AG08395 (cell line): ENCODE measurements at places on chromosomes 7 and 10.

- DNase-seq: peak; percentile 67
Observed at GRCh38 chr7:1646957-1647891, 22.9 kb upstream of the ELFN1 start.

DNA sequence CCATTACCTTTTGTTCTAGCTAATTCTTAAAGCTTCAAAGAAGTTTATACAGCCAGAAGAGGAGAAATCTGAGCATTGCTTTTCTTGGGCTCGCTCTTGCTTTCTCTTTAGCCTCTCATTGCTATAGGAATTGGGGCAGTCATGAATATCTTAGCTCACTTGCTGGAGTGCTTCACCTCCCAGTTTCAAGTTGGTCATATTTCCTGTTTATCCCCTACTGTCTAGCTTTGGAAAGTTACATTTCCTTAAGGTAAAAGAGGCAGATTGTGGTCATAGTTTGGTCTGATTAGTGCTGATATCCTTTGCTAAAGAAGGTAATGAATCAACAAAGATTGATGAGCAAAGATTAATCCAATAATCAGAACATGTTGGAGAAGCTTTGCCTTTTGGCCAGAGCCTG is 77.7 kb upstream of the GLI3 start:
- no peak for DNase-seq

DNA sequence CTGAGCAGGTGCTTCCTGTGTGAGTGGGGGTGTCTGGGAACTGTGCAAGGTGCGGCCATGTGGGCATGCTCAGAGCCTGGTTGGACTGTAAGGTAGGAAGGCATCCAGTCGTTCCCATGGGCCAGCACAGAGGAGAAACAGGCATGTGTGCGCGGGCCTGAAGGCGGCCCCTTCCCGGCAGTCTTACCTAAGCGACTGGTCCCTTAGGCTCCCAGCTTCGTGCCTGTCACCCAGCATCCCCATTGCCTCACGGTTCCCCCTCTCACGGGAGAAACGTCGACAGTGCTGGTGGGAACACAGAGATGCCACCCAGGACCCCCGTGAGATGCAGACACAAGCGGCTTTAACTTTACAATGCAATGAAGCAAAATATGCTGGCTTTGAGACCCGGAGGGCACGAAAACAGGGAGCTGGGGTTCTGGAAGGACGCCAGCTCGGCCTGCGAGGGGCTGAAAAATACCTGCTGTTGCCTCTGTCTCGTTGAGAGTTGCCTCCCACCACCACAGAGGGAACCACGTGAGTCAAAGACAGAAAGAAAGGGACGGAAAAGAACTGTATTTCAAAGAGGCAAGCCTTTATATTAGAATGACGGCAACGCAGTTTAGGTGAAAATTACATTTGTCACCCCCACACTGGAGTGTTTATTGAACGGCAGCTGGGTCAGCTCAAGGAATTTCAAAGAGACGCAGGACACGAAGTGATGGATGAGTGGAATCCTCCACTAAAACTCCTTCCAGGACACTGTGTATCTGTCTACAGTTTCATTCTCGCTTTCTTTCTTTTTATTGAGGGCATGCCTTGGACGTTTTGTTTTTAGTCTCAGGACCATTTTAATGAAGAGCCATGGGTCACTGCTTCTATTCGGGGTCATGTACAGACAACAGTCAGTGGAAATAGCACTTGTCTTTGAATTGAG is 128.4 kb downstream of the DNAJB6 start:
- DNase-seq: no peak

- DNase-seq: no peak
Observed at GRCh38 chr10:70914316-70914864, 26.0 kb upstream of the PCBD1 start.

GRCh38 chr10:70267161-70267933 is 16.5 kb downstream of the NPFFR1 start:
- peak; percentile 98 for DNase-seq

DNA sequence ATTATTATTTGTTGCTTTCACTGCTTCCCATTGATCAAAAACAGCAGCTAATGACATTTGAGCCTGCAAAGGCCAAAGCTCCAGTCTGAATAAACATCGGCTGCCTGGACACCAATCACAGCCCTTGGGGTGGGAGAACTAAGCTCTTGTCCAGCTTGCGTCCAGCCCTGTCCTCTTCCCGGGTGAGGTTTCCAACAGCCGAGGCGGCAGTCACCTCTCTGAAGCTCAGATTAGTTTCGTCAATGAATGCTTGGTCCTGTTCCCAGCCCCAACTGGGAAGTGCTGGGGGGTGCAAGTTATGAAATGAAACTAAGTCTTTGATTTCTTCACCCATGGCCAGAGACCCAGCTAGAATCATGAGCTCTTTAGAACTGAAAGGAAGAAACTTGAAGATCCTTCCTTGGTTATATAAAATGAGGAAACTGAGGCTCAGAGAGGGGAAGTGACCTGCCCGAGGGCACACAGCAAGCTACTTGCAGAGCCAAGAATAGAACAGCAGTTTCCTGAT is 114.0 kb upstream of the TCF7L2 start:
- peak; percentile 4 for DNase-seq

GRCh38 chr10:36148207-36148606 is 506.1 kb upstream of the FZD8 start:
- DNase-seq: no peak

- DNase-seq: no peak
Observed at GRCh38 chr7:1733908-1734730, 64.0 kb downstream of the ELFN1 start.

DNA sequence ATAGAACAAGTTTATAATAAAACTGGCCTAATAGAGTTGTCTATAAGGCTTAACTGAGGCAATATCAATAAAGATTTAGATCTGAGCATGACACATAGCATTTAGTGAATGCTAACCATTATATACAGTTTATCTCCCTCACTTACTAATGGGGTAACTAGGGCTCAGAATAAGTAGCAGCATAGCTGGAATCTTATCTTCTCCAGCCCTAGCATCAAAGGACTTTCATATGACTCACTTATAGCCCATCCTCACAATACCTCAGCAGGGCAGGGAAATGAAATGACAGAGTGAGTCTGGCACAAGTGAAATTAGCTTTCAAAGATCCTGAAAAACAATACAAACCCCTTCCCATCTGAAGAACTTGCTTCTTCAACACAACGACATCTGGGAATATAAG is 362.9 kb downstream of the KIF20B start:
- DNase-seq: no peak

DNA sequence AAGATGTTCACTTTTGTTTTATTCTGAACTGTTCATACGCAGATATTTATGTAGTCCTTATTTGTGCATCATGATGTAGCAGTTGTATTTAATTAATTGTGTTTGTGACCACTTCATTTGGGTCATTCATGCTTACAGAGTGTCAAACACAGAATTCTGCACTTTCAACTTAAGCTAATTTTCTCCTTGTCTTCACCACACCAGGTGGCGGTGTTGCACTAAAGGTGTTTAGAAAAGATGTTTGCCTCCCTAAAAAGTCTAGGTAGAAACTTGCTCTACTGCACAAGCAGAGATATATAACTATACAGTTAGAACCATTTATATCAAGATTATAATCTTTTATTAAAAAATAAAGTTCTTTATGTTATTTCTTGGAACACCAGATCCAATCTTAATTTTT is 1.3 kb upstream of the TAS2R38 start:
- no peak for DNase-seq

- no peak for DNase-seq
Observed at GRCh38 chr7:105773030-105773460, 103.4 kb downstream of the ATXN7L1 start.

GRCh38 chr7:81236560-81236959 is 317.7 kb upstream of the SEMA3C start:
- DNase-seq: no peak

DNA sequence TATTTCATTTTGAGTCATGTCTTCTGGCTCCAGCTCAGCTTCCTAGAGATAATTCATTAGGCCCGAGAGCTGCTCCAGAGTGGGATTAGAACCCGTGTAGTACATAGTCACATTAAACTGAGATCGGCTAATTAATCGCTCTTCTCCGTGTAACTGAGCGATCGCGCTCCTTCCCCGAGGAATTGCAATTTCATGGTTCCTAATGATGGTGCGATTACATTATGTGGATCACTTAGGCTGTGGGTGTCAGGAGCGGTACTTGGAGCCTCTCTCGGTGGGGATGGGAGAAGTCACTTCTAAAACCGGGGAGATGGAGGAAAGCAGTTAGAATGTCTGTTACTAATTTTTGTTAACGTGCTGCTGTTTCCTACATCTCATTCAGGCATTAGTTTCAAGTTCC is 123.0 kb upstream of the TCF7L2 start:
- DNase-seq: no peak

GRCh38 chr7:16524332-16524731 is 2.3 kb upstream of the LRRC72 start:
- DNase-seq: no peak

DNA sequence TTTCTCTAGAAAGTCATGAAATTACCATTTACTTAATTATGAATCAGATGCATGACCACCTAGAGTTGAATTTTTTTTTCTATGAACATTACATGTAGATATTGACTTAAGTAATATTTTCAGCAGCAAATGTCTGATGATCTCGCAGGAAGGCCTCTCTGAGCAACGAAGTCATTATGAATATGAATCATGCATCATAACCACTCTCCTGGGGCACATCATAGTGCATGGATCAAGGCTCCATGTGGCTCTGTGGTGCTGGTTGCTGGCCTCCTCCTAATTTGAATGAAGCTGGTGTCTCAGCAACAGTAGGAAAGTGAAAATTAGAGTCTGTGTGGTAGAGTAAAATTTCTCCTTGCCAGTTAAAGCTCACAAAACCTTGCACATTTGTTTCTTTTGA is 121.4 kb upstream of the INHBA start:
- DNase-seq: peak; percentile 29

DNA sequence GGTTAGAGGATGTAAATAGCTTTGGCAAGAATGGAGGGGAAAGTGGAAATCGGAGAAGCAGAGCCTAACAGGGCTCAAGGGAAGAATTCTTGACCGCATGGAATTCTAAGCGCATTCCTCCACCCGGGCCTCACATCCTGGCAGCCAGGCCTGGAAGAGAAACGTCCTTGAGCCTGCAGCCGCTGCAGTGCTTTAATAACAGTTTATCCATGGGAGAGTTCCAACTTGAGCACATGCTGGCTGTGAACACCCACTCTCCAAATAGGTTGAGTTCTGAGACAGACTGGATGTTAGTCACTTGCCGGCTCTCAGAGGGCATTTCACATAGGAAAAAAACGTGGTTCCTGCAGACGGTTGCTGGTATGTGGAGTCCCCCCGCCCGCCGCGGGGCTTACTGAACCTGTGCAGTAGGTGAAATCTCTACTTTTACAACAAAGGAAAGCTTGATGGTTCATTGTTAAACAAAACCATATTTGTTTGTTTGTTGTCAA is 61.4 kb upstream of the STEAP1B start:
- peak; percentile 96 for DNase-seq

DNA sequence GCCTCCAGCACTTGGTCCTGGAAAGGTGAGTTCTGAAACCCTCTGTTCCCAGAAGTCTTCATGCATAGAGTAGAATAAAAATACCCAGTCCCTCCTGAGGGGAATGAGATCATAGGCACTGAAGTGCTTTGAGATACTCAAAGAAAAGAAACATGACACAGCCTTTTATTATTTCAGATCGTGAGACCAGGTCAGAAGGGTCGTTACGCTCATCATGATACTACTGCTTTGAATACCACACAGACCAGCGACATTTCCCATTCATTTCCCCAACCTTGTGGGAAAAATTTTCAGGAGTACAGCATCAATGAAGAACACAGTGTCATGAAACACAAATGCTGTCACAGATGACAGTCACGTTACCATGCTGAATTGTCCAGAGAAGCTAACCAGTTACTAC is 15.0 kb downstream of the CLRN3 start:
- DNase-seq: no peak

DNA sequence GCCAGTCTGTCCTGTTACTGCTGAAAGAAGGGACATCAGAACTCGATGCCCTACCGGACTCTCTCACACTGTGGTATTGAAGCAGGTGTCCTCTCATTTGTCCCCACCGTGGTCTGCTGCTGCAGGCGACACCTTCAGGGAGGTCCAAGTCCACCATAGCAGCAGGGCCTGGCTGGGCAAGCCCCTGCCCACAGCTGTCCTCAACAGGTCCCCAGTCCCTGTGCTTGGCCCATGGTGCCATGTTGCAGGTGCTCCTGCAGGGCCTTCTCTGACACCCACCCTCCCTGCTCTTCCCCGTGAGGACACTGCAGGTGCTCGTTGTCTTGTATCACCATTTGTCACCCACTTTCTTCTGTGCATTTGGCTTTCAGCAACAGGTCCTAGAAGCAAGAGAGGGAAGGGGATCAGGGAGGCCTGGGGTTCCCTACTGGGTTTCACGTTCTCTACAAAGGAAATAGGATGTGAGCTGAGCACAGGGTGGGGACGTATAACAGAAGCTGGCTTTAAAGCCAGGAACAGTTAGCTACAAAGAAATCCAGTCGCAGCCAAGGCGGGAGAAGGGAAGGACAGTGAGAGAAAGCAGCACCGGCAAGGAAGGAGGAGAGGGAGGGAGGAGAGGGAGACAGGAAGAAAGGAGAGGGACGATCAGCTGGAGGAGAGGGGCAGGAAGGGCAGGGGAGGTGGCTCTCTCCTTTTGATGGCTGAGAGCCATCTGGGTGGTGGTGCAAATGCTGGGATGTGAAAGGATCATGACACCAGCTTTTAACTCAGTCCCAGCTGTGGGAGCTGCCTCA is 117.7 kb upstream of the FRMD4A start:
- DNase-seq: no peak

DNA sequence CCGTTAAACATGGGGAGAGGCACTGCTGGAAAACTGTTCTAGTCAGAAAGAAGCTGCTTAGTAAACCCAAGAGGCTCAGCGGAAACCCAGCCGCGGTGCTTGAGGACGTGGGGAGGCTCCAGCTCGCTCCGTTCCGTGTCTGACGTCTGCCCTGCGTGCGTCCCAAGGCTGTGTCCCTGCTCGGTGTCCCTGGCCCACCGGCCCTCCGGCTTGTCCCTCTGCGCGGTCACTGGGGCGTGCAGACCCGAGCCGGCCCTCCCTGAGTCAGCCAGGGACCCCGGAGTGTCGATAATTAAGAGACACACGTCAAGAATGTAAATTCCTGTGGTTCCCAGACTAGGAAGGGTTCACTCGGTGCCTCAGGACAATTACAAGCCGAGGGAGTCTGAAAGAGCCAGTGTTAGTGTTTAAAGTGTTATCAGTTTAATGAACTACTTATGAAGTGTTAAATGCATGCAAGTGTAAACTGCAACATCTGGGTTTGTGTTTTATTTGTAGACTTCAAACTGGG is 98.9 kb downstream of the WDR11 start:
- DNase-seq: peak; percentile 35

GRCh38 chr10:125116041-125116649 is 44.2 kb downstream of the CTBP2 start:
- DNase-seq: no peak
